A673 (cell line): ENCODE measurements at places on chromosomes 13 and 19. TPM values are rescaled to one million over a fixed set of nuclear protein-coding genes. Genes with fewer than 3 reads are reported as not detected.

DCLK1 gene
- 11.2 and 15.7 TPM in 2 replicates for total RNA-seq

CFAP97D2 gene
- not detected in 2 replicates for total RNA-seq

ZNF439 gene
- 4.0 and 4.4 TPM in 2 replicates for total RNA-seq

KLC3 gene
- 0.44 and 0.49 TPM in 2 replicates for total RNA-seq

ZNF675 gene
- 9.3 and 11.3 TPM in 2 replicates for total RNA-seq

DNA sequence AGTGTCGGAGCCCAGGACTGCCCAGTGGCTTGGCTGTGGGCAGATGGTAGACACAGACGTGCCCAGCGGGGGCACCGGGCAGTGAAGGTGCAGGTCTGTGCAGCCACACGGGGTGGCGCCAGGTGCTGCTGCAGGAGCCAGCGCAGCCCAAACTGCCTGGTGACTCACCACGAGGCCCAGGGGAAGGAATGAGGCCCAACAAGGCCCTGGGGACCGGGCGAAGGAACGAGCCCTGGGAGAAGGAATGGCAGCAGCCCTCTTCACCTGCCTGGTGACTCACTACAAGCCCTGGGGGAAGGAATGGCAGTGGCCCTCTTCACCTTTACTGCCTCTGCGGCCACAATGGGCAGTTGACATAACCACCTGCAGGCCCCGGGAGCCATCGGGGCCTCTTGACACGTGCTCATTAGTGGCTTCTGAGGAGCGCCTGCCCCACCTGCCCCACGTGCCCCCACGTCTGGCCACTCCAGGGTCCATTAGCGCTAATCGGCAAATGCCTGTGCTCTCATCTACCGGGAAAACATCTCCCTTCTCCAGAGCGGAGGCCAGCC, 9.3 kb downstream of the MED16 start:
- no peak for DNase-seq

- DNase-seq: peak; percentile 58
Measured at GRCh38 chr19:51259348-51260245, 8.7 kb downstream of the SIGLECL1 start.

- DNase-seq: no peak
Measured at GRCh38 chr19:6098574-6098973, 11.7 kb downstream of the RFX2 start.

GRCh38 chr13:77817521-77817920, 101.1 kb downstream of the EDNRB start:
- DNase-seq: no peak

- no peak for DNase-seq
Measured at GRCh38 chr19:4052114-4052992, 14.3 kb downstream of the ZBTB7A start.

DNA sequence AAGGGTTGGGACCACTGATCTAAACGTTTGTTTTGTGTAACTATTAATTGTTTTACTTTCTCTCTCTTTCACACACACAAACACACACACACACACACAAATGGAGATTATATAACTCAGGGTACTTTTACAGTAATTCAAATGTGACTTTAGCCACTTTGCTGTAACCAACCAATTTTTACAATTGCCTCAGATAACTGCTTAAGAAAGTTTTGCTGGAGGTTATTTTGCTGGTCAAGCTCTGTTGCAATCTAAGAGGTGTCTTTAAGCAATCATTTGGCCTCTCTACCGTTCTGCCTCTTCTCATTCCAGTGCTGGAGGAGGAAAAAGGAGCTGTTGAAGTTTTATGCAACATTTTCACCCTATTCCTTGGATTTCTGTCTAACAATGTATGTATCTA, 63.0 kb downstream of the TBC1D4 start:
- DNase-seq: no peak

DNA sequence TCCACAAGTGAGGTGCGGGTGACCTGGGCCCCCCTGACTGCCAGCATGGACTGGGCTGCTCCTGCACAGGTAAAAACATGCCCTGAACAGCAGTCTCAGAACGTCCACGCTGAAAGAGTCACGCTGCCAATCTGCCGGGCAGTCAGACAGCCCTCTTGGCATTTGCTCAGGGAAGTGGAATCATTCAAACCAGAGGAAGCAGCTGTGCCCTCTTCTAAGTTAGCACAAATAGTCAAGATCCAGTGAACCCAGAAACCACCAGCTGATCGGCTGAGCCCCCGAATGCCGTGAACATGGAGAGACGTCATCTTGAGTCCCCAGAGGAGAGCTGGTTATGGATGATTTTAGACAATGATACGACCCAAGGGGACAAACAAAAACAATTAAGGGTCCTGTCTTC, 34.4 kb downstream of the KLF2 start:
- DNase-seq: no peak

- DNase-seq: peak; percentile 33
Measured at GRCh38 chr19:39223703-39224279, 19.7 kb upstream of the SYCN start.

DNA sequence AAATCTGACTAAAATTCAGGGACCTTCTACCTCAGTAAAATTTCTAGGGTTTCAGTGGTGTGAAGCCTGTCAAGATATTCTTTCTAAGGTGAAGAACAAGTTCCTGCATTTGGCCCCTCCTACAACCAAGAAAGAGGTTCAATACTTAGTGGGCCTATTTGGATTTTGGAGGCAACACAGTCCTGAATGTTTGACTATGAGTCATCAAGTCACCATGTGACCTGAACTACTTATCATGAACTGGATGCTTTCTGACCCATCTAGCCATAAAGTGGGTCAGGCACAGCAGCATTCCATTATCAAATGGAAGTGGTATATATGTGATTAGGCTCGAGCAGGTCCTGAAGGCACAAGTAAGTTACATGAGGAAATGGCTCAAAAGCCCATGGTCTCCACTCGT, 163.0 kb upstream of the IRS2 start:
- DNase-seq: no peak

- DNase-seq: no peak
Measured at GRCh38 chr13:44426461-44426860, 52.8 kb downstream of the SERP2 start.

DNA sequence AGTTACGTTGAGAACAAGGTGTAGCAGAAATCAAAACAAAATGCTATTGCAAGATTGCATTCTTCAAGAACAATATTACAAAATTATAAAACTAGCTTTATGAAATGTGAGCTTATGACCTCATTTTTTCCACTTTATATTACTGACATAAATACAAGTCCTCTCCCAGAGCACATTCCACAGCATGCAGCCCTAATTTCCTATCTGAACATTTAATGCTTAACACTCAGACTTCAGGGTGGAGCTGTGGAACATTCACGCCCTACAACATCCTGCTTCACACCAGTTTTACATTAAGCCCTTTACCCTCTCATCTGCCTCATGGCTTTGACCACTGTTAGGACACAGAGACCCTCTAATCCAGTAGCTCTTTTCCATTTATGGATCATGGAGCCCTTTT, 65.5 kb downstream of the EPSTI1 start:
- DNase-seq: no peak

DNA sequence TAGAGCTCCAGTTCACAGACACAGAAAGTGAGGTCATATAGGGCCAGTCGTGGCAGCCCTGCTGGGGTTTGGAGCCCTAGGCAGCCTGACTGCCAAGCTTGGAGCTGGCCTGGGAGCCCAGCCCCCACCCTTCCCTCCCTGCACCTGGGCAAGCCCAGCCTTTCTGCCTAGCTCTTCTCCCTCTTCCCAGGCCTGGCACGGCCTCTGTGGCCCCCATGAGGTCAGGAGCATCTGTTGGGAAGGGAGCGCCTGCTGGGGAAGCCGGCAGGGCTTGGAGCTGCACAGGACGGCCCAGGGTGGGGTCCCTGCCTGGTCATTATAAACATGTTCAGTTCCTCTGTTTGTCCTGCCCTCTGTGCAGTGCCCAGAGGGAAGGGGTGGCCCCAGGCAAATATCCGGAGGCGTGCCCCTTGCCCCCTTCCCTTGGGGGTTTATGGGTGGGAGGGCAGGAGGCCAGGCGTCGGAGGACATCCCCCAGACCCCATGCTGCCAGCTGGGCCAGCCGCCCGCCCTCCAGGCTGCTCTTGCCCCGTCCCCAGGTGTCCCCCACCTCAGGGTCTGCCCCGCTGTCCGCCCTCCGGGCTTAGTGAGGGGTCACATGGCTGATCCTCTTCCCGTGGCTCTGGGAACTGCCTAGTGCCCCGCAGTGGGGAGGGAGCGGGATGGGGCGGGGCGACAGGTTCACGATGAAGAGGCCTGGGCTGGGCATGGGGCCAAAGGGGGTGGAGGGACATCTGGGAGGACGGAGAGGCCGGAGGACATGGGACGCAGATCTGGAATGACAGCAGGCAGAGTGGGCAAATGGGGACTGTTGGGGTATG, 30.0 kb upstream of the NCCRP1 start:
- no peak for DNase-seq

DNA sequence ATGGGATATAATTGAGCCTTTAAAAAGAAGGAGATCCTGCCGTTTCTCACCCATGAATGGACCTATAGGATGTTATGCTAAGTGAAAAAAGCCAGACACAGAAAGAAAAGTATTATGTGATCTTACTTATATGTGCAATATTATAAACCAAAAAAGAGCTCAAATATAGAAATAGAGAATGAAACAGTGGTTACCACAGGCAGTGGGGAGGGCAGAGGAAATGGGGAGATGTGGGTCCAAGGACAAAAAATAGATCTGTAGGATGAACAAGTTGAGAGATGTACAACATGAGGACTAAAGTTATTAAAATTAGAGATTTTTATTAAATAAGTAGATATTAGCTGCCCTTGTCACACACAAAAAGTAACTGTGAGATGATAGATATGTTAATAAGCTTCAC, 29.1 kb downstream of the TDRD3 start:
- DNase-seq: no peak

DNA sequence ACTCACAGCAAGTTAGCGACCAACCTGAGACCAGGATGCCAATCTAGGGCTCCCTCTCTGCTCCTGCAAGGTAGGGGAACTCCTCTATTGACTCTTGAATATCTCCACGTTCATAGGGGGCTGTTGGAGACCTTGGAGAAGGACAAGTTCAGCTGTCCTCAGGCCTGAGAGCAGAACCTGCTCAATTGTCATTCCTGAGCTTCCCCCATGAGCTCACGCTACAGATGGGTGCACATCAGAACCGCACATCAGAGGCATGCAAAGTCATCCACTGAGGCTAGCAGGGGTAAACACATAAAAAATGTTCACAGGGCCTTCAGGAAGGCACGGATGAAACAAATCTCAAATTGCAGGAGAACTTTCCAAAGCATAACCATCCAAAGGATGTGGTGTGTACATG, 168.8 kb upstream of the ZNF507 start:
- no peak for DNase-seq

DNA sequence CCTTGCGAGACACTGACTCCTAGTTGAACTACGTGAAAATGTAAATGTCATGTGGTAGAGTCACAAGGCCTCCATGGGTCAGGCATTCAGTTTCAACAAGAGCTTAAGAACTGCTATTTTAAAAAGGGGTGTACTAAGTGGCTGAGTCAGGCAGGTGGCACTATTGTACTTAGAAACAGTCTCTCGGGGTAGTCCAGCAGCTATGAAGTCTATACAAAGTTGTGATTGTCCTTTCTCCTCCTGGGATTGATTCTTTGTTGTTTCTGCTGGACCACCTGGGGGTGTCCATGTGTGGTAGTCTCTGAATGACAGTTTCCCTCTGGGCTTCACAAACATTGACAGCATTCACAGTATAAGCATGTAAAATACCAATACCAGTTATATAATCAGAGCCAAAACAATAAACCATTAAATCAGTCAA, 33.0 kb downstream of the UGGT2 start:
- peak; percentile 65 for DNase-seq

- no peak for DNase-seq
Measured at GRCh38 chr13:97979051-97979450, 25.6 kb downstream of the IPO5 start.

GRCh38 chr13:54185101-54185500, 1156.5 kb downstream of the OLFM4 start:
- DNase-seq: no peak

- no peak for DNase-seq
Measured at GRCh38 chr13:51328488-51328887, 11.0 kb upstream of the SERPINE3 start.
